SK-N-SH (cell line): ENCODE measurements at places on chromosomes 6 and 20.
A peak's percentile ranks its signal among the peaks of the same experiment; 100 is the strongest.

DNA sequence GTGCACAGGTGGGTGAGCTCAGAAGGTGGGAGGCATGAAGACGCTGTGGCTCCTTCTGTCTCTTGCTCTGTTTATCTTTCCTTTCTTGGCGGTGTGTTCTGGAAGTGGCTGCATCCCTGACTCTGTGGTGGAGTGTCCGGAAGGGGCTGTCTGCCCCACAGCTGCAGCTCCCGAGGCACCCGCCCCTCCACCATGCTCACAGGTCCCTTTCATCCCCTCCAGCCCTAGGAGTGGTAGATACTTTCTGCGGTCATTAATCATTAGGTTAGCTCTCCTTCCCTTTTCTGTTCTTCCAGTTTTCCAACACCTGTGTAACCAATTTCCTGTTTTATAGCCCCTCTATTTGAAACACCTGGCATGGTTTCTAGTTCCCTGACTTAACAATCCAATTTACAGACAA lies 65.6 kb downstream of the GJA10 start:
- no peak for DNase-seq

DNA sequence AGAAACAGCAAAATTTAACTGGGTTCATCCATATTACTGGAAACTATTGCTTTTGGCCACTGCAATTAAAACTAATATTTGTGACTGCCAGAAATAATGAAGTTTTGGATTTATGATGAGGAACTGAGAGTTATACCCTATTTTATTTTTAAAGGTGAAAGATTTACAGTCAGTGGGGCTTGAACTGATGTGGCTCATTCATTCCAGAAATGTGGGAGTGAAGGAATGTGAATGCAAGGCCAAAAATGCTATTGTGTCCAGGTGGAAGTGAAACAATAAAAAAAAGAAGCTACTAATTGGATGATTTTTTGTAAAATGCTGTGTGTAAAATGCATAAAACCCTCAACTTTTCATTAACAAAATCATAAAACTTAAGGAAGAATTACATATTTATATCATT lies 491.9 kb downstream of the COL12A1 start:
- DNase-seq = no peak

- peak; percentile 53 for DNase-seq
These were observed 82.7 kb downstream of the SH3BGRL2 start for GRCh38 chr6:79713701-79714322.

DNA sequence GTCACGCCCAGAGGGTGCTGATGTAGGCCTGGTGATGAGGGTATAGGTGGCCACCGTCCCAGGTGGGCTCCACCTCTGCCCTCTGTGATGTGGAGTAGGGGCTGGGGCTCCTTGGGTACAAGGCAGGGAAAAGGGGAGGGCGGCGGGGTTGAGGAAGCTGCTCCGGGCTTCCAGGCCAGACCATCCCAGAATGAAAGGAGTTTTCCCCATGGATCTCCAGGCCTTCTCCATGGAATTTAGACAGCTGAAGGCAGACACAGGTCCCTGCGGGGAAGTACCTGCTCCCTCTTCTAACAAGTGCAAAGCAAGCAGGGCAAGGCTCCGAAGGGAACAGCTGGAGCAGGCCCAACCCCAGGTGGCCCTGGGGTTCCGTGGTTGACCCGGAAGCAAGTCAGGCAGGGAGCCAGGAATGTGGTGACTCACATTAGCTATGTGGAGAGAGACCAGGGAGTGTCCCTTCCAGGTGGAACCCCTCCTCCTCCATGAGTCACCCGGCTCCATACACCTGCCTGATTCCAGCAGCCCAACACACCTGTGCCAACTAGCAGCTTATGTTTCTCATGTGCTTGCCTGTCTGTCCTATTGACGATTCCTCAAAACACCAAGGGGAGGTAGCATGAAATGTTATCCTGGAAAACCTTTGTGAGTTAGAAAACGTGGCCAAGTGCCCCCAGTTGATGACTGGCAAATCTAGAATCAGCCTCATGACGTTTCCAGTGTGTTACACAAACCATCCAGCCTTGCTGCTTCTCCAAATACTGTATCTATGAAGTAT lies 59.7 kb upstream of the SNX9 start:
- DNase-seq = no peak

DNA sequence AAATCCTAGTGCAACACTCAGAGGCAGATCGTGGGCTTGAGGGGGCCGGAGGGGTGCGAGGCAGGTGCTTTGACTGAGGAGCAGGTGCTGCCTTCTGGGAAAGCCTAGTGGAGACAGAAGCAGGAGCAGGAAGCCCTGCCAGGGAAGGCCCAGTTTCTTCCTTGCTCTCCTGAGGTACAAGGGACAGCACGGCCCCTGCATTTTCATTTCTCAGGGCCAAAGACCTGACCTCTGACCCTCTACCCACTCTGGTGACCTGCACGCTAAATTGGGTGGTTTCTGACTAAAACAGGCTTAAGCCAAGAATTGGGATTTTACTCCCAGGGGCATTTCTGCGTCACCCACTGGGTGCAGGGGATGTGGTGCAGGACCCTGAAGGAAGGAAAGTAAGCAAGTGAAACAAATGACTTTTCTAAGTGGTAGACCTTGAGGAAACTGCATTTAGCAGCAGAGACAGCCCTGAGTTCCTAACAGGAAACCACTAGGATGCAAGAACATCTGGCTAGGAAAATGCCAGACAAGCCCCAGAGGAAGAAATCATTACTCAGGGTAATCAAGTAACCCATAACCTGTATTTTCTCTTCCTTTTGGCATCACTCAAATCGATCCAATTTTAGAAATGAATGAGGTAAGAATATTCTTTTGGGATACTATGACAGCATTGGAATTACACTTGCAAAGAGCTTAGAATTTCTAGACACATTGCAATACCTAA lies 141.7 kb downstream of the CD164 start:
- DNase-seq = no peak

DNA sequence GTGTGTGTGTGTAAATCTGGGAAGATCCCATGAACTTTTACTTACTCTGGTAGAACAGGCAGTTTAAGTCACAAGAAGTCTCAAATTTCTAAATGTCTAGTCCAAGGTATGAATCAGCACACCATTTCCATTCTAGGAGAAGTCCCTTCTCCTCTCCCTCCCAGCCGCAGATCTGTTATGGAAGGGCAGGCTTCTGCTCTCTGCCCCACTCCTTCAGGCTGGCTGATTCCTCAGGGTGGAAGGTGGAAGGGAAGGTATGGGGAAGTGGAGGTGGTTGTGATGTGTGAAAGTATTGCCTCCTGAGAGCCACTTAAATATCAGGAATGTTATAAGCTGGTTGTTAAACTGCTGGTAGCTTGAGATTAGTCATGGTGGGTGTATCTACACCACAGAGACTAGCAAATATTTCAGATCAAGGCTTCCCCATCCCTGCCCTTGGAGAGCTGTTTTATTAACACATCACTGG lies 44.5 kb upstream of the LAMA4 start:
- DNase-seq = no peak

GRCh38 chr6:49666930-49667757 lies 30.5 kb upstream of the RHAG start:
- DNase-seq = no peak

GRCh38 chr20:63767886-63768285 lies 28.3 kb downstream of the SLC2A4RG start:
- DNase-seq = no peak

DNA sequence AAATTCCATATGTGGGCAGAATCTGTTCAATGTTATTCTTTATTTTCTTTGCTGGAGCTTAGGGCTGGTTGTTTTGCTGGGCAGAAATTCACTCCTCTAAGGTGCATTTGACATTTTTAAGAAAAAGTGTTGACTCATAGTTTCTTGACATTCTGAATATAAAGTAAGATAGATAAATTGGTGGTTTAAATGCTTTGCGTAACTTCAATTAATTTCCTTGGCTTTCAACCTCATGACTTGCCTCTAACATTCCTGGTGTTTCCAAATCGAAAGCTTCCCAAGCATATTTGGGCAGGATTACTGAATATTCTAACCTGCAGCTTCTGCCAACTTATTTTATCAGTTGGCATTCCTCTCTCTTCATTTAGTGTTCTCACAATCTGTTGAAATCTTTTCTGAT lies 718.7 kb upstream of the ADGRB3 start:
- DNase-seq = no peak

DNA sequence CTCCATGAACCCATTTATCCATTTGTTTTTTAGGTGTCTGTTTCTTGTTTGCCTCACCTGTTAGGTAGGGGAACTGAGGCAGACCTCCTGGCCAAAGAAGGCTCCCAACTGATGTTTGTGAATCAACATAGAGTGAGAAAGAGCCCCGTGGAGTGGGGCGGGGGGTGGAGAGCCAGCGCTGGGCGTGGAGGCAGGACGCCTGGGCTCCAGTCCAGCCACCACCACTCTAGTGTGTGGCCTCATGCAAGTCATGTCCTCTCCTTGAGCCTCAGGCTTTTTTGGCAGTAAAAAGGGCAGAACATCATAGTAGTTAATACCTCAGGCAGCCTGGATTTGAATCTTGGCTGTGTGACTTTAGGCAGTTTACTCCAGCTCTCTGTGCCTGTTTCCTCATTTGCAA lies 42.2 kb upstream of the SCRT2 start:
- no peak for DNase-seq

GRCh38 chr20:33239418-33239817 lies 3.6 kb downstream of the BPIFA1 start:
- DNase-seq = no peak

DNA sequence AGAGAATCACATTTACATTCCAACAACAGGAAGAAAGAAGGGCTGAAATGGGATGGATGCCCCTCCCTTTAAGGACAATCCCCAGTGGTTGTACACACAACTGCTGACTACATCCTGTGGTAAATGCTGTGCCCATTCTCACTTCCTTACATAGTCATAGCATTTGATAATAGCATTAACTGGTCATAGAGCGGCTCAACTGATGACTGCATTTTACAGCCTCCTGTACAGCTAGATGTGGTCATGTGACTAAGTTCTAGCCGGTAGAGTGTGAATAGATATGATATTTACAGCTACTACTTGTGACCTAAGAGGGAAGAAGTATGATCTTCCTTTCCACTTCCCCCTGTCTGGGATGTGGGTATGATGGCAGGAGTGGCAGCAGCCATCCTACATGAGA lies 24.7 kb downstream of the KCNK17 start:
- no peak for DNase-seq
